ENCODE measurements at places on chromosomes 16 and 17. TPM values are rescaled to one million over a fixed set of nuclear protein-coding genes. Genes with fewer than 3 reads are reported as not detected.

DNA sequence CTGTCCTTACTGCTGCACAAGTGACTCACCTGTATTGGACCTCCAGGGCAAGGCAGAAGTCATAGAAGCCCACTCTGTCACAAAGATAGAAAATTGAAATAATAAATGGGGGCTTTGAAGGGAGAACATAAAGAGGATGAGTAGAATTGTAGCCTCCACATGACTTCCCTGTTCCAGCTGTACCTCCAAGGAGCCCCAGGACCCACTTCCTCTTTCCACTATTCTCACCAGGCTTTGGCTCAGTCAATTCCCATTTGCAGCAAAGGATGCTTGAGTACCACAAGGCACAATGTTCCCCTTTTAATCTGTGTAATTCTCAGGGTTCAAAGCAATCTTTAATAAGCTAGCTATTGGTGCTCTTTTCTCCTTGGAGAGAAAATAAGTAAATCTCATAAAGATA, 512.1 kb downstream of the TOX3 start:
- no peak for DNase-seq
- no peaks in the 10 kb centered on the region for H3K4me1 ChIP-seq

DNA sequence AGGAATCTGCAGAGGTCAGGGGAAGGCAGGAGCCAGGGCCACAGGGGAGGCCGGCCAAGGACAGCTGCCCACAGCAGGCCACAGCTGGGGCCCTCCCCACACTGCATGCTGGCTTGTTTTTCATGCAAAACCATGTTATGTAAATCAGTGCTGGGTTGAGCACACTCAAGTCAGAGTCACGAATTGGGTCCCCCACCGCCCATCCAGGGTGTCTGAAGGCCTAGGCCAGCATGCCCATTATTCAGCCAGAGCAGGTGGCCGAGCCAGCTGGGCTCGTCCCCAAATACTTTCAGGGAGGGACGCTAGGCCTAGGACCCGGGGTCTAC, 51.2 kb upstream of the TOB1 start:
- H3K27ac ChIP-seq = no peak overlapping the region
- no peak for DNase-seq
- no peaks in the 10 kb centered on the region for H3K36me3 ChIP-seq
- peaks cover 6% of the 10 kb centered on the region for H3K4me1 ChIP-seq
- no peaks in the 10 kb centered on the region for H3K27me3 ChIP-seq
- H3K4me3 ChIP-seq = no peak overlapping the region

DNA sequence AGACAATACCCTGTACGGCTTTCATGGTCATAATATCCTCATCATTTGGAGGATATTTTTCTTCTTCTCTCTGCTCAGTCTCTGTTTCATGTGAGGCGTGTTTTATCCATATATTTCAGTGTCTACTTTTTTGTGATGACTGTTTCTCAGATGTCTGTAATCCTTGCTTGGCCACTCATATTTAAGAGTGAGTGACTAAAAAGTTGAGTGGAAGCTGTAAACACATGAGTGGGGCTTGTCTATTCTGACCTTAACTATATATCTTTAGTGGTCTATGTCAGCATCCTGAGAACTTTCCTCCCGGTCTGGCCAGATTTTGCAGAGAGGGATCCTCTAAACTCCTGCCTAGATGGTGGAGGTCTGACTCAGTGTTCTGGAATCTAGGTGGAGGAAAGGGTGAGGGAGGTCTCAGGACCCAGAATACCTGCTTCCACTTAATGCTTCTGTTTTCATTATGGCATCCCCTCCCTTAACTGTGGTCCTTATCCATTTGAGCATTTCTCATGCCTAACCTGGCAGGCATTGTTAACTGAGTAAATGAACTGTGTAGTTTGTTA, 6.0 kb downstream of the DDX19B start:
- H3K4me3 ChIP-seq = no peak overlapping the region
- no peaks in the 10 kb centered on the region for H3K4me1 ChIP-seq
- no peak for DNase-seq
- H3K36me3 ChIP-seq = no peaks in the 10 kb centered on the region
- H3K27ac ChIP-seq = no peak overlapping the region
- H3K27me3 ChIP-seq = no peaks in the 10 kb centered on the region

- no peak overlapping the region for H3K4me3 ChIP-seq
- peak; percentile 23 for DNase-seq
These were observed 363.9 kb upstream of the TNRC6C start for GRCh38 chr17:77594416-77595209.

- no peak for DNase-seq
- no peaks in the 10 kb centered on the region for H3K27me3 ChIP-seq
- H3K4me1 ChIP-seq = no peaks in the 10 kb centered on the region
These were observed 64.7 kb downstream of the MRC2 start for GRCh38 chr17:62692159-62692651.

GPR142 gene
- 0.24 TPM for total RNA-seq

RUNDC3A gene
- total RNA-seq = 1.2 TPM

CACNG3 gene
- 3.5 TPM for total RNA-seq

SHCBP1 gene
- 46.5 TPM for total RNA-seq

All from A673 (cell line).